NK-92 treated with Interleukin-12 subunit alpha and Interleukin-12 subunit beta, amount 100 ng/mL, for 24 hours (cell line): ENCODE measurements at places on chromosomes 4 and X.

DNA sequence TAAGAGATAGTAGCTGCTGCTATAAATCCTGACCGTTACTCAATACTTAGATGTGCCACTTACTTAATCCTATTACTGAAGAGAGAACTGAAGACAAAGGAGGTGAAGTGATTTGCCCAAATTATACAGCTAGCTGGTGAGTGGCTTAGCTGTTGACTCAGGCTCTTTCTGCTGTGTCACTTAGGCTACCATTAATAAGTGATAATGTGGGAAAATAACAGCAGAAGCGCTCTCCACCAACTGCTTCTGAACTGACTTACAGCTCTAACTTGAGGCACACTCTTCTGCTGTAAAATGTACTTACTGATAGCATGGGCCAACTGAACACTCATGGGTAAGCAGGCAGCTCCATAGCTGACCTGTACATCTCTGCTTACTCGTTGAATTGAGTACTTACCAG, 7.5 kb upstream of the KLHL5 start:
- no peak for DNase-seq

DNA sequence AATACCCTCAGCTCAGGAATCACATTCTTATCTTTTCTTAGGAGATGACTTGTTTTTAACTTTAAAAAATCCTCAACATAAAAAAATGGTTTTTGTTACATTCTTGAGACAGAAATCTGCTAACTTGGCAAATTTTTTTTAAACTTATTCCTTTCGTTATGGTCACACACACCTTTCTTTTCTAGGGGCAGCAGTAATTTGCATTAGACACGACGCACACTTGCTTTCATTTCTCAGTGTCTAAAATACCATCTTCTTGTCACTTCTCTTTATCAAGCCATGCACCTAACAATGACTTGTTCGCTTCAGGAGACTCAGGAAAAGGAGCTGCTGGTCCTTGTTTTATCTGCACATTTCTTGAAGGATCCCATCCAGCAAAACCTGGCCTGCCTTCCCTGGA, 112.6 kb upstream of the TBL1X start:
- DNase-seq: no peak

DNA sequence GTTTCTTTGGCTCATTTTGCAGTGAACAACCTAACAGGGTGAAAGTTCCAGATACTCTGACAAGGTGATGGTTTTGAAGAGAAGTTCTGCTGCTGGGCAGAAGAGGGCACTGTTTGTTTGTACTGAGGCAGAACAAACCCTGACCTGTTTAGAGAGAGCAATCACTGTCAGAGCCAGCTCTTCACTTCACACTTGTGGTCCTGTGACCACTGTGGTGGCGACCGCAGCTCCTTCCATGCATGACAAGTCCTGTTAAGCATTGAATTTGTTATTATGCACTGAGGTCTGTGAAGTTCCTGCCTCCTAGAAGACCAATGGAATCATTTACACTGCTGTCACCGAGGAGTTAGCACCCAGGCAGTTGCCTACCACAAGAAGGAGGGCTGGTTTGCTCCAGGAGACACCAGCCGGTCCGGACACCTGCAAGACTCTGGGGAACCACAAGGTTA, 86.6 kb downstream of the ZNF330 start:
- DNase-seq: peak; percentile 79

GRCh38 chr4:67785528-67785927, 31.3 kb upstream of the GNRHR start:
- DNase-seq: no peak

DNA sequence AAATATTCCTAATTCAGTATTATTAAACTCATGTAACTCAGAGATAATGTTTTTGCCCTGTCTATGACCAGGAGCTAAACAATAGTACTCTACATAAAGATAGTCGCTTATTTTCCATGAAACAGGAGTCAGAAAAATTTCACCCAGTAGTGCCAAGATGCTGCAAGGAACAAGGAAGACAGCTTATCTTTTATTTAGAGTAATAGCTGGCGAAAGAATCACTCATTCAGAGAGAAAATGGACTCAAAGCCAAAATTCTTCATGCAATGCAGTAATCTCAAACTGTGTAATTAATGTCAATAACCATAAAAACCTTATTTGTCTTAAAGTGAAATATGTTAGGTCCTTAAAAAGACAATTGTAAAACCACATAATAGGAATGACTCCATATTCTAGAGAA, 477.8 kb downstream of the ANKRD50 start:
- DNase-seq: no peak

- no peak for DNase-seq
Observed at GRCh38 chr4:154582723-154583122, 7.8 kb downstream of the FGA start.

- DNase-seq: no peak
Observed at GRCh38 chrX:101602077-101602476, 15.7 kb downstream of the ARMCX6 start.

DNA sequence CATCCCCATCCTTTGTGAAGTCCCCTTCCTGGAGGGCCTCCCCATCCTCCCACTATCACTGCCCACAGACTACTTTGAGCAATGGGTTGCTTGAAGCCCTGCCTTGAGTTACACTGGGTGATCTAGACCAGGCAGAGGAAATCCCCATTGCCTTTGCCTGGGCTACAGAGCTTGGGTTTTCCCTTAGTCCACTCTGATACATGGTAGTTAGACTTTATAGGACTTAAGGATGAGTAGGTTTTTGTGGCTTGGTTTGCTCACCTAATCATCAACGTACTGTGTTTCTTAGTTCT, 56.6 kb downstream of the TMEM131L start:
- peak; percentile 56 for DNase-seq

- no peak for DNase-seq
Observed at GRCh38 chr4:134364928-134365327, 163.3 kb upstream of the PABPC4L start.

- no peak for DNase-seq
Observed at GRCh38 chr4:174037049-174037448, 246.4 kb downstream of the FBXO8 start.

- DNase-seq: no peak
Observed at GRCh38 chrX:37367946-37368345, 18.8 kb downstream of the PRRG1 start.

GRCh38 chr4:155946486-155946885, 7.2 kb downstream of the CTSO start:
- DNase-seq: no peak

DNA sequence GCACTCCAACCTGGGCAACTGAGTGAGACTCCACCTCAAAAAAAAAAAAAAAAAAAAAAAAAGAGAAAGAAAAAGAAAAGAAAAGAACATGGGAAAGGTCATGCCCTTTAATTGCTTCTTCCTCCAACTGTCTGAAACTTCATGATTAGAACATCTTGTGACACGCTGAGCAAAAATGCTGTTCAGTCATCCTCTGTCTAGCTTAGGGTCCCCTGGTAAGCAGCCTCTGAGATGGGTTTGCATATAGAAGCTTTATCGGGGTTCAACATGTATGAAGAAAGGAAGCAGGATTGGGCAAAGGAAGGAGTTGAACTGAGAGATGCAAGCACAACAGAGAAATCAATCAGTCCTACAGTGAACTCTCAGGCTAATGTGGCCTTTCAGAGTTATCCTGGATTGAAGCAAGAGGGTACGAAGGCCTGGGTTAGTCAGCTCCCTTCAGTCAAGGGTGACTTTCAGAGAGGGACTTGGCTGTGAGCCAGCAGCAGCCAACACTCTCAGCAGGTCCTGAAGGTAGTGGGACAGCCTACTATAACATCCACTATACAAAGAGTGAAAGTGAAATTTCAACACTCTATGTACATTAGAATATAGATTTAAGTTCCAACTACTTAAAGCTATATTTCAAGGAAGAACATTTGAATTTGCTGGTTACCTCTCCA, 11.4 kb downstream of the MAOB start:
- no peak for DNase-seq

DNA sequence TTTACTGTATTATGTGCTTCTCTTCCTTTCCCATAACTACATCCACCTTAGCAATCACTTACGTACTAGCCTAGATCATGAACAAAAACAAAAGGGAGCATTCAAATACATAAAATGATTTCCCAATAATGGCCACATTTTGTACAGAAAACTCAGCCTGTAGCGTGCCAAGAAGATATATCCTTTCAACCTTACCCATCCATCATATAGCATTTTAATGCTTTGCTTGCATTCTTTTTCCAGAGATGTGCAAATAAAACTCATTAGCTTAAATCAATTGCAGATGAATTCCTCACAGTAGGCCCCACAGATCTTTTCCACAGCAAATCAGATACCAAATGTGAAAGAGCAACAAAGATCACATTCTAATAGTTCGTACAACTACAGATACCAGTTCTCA, 20.8 kb downstream of the GRSF1 start:
- no peak for DNase-seq

- DNase-seq: no peak
Observed at GRCh38 chr4:182307746-182308145, 64.5 kb downstream of the TENM3 start.

GRCh38 chrX:1165535-1166196, 46.8 kb downstream of the CRLF2 start:
- no peak for DNase-seq

DNA sequence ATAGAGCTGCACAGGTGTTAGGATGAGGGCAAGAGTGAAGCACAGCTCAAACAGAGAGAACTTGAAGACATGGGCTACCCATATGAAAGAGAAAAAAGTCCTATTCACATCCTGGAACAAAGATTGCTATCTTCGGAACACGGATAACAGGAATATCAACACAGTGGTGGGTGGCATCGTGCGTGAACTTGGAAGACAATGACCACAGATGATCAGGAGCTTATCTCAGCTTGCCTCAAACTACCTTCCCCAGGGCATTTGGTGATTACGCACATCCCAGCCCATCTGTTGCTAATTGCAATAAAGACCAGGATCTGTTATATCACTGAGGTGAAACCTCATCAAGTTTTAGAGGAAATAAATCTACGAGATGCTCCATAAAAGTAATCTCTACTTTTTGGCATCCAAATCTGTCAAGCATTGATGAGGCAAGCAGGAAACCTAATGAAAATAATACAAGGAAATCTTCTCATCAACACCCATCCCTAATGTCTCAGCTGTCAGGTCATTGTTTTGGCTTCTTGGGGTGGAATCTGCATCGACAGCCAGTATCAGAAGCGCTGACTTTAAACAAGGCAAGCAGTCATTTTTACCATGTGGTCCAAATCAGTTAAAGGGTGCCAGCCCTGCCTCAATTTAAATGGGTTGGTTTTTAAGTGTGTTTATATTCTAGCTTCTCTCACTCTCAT, 188.2 kb downstream of the SPCS3 start:
- DNase-seq: no peak

DNA sequence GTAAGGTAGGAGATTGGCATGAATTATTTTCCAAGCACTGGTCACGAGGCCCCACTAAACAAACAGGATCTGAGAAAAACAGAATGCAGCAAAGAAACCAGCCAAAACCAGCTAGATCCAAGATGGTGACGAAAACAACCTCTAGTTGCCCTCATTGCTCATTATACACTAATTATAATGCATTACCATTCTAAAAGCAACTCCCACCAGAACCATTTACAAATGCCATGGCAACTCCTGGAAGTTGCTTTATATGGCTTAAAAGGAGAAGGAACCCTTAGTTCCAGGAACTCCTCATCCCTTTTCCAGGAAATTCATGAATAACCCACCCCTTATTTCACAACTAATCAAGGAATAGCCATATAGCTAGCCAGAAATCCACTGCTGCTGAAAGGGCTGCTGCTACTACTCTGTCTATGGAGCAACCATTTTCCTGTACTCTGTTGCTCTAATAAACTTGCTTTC, 69.3 kb downstream of the ABCB7 start:
- no peak for DNase-seq

- no peak for DNase-seq
Observed at GRCh38 chr4:56191534-56191933, 195.8 kb downstream of the AASDH start.

GRCh38 chr4:186760576-186760975, 36.9 kb upstream of the FAT1 start:
- no peak for DNase-seq

GRCh38 chrX:111308039-111308438, 37.8 kb upstream of the CAPN6 start:
- DNase-seq: no peak

DNA sequence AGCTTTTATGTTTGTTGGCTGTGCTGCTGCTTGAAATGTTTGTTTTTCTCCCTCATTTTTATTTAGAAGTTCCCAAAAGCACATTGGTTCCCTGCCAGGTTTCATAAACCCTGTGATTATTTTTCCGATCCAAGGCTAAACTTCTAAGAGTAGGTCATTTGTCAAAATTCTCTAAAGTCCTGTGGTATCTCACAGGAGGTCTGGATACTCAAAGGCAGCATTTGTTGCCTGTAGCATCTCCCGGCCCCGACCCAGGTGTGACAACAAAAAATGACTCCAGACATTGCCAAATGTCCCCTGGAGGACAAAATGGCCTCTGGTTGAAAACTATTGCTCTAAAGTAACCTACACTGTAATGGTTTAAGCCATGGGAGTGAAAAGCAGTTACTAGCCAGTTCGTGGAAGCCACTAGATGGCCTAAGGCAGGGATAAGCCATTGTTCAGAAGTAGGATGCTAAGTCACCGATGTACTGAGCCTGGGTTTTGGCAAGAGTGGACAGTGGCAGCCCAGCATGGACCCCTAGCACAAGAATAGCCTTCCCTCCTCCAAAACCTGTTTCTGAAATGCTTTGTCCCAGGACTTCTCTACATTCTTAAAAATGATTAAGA, 256.1 kb downstream of the THOC2 start:
- DNase-seq: no peak

GRCh38 chr4:121299367-121299766, 81.5 kb downstream of the QRFPR start:
- no peak for DNase-seq

DNA sequence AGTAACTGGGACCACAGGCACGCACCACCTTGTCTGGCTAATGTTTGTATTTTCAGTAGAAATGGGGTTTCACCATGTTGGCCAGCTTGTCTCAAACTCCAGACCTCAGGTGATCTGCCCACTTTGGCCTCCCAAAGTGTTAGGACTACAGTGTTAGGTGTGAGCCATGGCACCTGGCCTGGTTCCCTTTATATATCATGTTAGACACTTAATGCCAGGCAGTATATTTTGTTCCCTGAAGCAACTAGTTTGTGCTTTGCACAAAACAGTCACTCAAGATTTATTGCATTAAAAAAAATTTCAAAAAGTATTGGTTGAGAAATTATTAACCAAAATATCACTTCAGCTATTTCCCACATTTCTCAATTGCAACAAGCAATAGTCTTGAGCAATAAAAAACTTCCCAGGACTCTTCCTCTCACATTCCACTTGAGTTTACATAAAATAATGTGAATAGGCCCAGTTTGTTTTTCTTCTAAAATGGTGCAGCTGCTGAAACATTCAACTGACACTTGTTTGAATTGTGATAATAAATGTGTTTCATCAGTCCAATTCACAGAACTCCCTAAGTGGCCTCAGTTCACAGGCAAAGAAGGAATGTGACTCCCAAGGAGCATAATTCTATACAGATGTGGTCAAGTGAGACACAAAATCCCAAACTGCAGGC, 22.7 kb downstream of the CXCL1 start:
- DNase-seq: no peak

GRCh38 chr4:34422472-34423175, 1821.7 kb downstream of the ARAP2 start:
- no peak for DNase-seq

- DNase-seq: no peak
Observed at GRCh38 chrX:10617186-10617998, 3.0 kb downstream of the MID1 start.
